ENCODE measurements at places on chromosomes 4 and X.

GRCh38 chr4:107283587-107284559, 247.8 kb upstream of the DKK2 start:
- DNase-seq, result no peak

GRCh38 chr4:52987392-52988056, 125.4 kb downstream of the RASL11B start:
- DNase-seq, result no peak

DNA sequence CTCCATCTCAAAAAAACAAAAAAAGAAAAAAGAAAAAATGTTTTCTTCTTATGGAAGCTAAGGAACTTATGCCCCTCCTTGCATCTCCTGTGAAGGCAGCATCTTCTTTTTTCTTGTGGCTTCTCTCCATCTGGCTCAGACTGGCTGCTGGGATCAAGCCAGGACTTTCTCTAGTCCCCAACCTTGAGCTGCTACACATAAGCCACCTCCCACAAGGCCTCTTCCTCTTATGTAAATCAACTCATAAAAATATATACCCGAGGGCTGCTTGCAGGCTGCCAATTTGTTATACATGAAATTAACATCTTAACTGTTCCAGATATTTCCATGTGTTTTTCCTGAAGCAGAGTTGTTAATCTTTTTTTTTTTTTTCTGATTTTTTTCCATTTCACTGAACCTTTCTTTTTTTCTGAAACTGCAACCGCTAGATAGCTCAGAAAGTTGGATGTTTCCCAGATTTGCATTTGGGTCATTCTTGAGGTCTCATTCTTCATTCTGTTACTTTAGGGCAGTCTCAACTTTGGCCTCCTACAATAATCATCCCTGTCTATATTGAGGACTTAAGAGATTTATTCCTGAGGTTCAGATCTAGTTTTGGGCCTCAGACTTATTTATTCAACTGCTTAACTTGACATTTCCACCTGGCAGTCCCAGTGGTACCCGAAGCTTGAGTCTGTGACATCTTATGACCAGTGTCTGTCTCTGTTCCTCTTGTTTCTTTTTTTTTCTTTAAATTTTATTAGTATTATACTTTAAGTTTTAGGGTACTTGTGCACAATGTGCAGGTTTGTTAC, 10.3 kb downstream of the SNX25 start:
- no peak for DNase-seq

DNA sequence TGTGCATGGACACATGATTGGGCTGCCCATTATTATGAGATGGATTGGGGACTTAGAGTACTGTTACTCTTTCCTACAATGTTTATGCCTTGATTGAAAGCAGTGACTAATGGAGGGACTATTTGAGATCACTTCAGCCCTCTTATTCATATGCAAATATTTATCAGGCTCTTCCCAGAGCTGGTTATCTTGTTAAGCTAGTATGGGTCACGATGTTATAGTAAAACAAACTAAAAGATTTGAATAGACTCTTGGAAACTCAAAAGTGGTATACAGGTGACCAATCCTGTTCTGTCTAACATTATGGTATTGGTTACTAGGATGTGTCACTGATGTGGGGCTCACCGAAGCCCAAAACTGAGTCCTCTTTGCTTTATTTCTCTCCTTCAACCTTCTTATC, 306.2 kb upstream of the CASK start:
- DNase-seq, result no peak

- DNase-seq, result no peak
Measured at GRCh38 chr4:8097141-8097541, 61.5 kb downstream of the ABLIM2 start.

DNA sequence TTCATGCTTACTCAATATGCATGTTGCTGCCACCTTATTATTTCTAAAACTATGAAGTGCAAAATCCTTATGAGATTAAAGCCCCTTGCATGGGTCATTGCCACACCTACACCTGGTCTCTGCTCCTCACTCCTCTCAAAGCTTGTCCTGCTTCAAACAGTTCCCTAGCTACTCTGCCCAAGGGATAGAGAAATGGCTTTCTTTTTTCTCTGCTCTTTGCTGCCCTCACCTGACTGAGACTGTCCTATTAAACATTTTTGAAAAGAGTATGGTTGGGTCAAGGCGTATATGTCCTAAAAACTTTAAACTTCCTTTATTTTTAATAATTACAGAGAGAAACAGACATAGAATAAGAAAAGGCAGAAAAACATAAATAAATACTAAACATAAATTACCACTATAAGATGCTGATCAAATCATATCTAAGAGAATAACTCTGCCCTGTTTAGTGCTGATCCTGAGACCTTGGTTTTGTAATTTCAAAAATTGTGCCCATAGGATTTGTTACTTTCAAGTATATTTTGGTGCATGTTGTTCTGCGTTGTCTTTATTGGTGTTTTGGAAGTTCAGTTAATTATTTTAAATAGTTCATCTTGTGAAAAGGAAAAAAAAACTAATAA, 704.9 kb upstream of the PABPC4L start:
- DNase-seq, result no peak

GRCh38 chr4:53748328-53748772, 157.1 kb upstream of the LNX1 start:
- no peak for DNase-seq

DNA sequence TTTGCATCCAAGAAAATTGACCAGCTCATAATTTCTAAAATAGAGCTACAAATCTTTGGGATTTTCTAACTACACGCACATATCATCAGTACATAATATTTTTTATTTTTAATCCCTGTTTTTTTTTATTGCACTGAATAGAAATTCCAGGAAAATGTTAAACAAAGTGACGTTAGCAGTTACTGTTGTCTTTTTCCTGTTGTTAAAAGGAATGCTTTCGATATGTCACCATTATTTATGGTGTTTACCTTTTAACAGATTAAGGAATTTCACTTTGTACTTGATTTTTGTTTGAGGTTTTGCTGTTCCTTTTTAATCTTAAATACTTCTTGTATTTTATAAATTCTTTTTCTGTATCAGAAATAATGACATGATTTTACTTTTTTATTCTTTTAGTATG, 89.7 kb downstream of the TMEM144 start:
- no peak for DNase-seq

DNA sequence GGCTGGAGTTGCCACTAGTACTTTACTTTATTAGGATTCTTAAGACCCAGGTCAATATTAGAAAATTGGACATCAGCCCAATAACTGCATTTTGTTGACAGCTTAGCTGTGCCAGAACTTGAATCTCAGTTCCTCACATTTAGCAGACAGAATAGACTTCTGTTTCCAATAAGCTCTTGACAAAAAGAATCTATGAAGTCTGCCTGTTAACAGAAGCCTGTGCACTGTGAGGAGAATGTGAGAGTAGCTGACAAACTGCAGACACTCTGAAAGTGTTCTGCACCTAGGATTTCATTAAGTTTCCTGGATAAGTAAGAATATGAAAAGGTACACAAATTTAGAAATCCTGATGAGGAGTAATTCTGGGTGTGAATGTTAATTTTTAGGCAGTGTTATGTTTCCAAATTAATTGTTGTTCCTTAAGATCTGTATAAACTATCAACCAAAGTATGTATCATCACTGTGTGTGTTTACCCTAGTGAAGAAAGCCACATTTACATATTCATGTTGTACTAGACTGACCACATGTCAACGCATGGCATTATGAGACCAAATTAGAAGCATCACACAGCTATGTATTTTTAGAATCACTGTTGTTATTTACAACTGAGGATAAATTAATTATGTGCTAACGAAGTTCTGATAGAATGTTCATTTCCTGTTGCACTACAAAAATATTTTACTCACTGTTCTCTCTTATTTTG, 756.4 kb upstream of the IGFBP7 start:
- no peak for DNase-seq
